NCI-H526 treated with DMSO at 0.1 percent for 48 hours (cell line): ENCODE measurements at places on chromosomes 3 and 15.

GRCh38 chr3:195165265-195165609, 105.7 kb downstream of the XXYLT1 start:
- no peak for DNase-seq

GRCh38 chr3:112124907-112125607, 8.0 kb downstream of the GCSAM start:
- no peak for DNase-seq

DNA sequence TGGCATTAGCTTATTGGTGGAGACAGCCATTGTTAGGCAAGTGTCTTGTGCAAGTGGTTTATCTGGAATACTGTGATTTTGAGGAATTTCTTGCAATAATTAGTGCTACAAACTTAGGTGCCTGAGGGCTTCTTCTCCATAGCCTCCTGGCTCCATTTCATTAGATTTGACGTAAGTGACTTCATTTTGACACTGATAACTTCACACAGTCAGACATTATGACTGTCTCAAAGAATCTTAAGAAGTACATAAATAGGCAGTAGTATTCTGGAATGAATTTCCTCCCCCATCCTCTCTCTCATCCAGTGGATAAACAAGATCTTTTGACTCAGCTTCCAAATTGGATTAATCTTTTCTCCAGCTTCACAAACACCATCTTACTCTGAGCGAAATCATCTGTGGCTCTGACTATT, 19.0 kb downstream of the ARL14 start:
- DNase-seq = no peak

GRCh38 chr3:60577601-60578000, 673.7 kb downstream of the FHIT start:
- peak; percentile 7 for DNase-seq

DNA sequence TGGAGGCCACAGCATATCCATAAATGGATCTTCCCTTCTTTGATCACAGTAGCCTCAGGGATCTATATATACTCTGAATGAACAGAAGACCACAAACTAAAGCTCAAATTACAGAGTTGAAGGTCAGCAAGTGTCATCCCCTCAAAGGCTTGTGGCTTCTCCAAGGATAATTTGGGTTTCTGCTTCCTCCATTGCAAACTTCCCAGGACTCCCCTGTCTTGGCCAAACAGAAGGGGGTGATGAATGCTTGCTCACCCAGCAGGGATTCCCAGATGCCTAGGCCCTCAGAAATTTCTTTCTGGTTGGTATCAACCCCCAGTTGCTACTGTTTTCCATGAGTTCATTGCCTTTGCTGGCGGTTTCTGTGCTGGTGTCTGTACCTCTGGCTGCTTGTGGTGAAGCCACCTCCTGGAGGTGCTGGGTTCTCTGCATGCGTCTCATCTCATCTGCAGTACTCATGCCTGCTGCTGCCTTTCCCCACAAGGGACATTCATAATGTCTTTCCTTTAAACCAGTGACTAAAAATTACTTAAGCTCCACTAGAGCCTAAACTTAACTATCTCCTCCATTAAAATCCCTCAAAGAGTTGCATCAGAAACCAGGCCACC, 17.7 kb downstream of the ENTPD3 start:
- no peak for DNase-seq
